ENCODE measurements at places on chromosomes 2 and 18.

GRCh38 chr2:176099159-176099727, 352 bp upstream of the HOXD12 start:
- DNase-seq = no peak

GRCh38 chr2:160399880-160400279, 93.7 kb downstream of the RBMS1 start:
- no peak for DNase-seq

GRCh38 chr2:127153691-127154158, 46.8 kb upstream of the BIN1 start:
- DNase-seq = peak; percentile 96

DNA sequence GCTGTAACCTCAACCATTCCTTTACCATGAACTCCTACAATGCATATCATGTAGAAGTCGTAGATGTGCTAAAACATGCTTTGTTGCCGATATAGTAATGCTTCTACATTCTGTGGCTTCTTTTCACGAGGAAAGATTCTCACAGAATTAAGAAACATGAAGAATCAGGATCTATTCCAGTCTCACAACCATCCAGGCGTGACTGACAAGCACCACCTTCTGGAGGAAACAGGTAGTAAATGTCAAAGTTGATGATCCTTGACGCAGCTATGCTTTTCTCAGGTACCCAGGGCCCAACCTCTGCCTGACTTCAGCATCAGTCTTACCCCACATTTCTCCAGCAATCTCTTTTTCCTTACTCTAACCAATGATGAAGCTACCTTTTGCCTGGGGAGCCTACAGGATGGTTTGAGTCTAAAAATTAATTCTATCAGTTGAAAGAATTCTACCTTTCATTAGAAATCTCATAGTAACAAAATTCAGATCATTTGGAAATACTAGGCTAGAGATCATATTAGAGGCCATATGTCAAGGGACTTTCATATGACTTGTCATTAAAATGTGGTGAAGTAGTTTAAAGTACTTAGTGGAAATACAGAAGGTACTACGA, 123.3 kb upstream of the RND3 start:
- peak; percentile 57 for DNase-seq

GRCh38 chr2:86256300-86256699, 57.0 kb downstream of the MRPL35 start:
- DNase-seq = no peak

DNA sequence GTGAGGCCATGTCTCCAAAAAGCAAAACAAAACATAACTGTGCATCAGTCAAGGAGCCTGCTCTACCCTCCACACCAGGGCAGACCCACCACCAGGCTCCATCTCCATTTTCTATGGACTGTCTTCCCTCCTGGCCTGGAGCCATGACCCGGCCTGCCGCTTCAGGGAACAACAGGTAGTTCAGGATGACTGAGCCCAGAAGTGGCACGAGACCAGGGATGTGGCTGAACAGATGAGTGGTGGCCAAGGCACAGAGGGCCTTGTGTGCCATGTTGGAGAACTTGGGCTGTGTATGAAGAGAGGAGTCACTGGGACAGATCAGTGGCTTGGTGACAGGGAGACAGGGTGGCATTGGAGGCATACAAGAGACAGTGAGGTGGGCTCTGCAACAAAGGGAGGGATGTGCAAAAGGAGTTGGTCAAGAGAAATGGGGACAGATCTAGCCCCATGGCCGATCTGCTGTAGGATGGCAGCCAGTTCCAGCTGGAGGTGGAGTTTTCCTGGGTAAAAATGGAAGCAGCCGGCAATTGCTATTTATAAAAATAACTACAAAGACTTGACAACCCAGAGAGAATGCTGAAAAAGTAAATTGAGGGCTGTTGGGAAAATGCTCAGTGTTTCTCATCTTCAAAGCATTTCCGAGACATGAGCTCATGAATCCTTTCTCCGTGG, 35.0 kb downstream of the TMEM177 start:
- no peak for DNase-seq

DNA sequence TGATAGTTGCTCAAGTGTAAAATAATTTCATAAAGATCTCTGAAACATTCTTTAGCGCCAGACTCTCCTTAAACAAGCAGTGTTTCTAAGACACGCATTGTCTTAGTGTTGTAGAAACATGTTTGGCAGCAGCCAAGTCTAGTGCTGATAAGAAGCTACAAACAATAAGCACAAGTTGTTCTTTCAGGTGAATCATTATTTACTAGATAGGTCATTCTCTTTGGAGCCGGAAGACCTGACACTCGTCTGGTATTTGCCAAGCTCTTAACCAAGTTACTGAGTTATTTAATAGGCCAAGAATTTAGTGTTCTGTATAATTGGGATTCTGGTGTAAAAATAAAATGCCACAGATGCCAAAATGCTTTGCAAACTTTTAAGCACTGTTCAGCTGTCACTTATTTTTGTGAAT, 852.1 kb downstream of the CPS1 start:
- no peak for DNase-seq

GRCh38 chr2:48114256-48114655, 208.0 kb upstream of the FBXO11 start:
- DNase-seq = peak; percentile 58

- no peak for DNase-seq
These were observed 57.0 kb downstream of the CIB4 start for GRCh38 chr2:26584191-26584590.

DNA sequence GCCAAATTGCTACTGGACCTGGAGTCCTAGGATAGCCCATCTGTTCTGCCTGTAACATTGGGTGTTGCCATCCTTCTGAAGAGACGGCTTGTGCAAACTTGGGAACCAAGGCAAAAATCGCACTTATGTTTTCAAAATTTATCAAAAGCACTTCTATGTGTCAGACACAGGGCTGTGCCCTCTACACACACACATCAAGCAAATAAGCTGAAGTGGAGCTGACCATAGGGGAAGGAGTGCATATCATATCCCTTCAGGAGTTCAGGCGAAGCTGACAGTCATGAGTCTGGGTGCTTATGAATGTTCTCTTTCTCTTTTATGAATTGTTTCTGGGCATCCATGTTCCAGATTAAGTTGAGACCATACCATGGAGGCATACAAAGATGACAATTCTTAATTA, 247.9 kb downstream of the CYRIA start:
- no peak for DNase-seq

DNA sequence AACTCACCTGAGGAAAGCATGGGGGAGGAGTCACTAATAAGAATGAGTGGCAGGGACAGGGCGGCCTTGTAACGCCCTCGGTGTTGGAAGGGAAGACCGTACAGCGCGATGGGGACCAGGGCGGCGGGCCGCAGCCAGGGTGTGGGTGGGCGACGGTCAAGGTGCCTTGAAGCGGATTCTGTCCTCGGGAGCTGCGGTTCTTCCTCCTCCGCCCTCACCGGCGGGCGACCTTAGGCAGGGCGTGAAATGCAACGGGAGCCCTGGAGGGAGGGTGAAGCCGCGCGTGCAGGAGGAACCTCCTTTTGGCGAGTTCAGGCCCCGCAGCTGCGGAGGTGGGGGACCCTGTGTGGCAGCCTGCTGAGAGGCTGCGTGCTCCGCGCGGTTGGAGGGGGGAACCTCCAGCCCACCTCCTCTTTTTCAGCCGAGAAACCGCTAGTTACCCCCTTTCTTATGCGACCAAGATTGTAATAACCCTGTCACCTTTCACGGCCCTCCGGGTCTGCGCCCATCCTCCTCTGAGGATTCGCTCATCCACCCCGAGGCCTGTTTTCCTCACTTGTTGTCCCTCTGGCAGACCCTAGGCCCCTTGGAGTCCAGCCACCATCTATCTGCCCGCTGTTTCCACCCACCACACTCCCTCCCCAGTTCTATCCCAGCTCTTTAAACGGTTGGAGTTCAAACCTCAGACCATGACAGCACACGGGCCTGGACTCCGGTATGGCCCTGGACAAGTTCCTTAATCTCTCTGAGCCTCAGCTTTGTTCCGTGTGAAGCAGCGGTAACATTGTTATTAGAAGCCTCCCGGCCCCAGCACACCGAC, 823 bp upstream of the RNU2-63P start:
- no peak for DNase-seq

GRCh38 chr2:134142341-134142738, 111.5 kb upstream of the MGAT5 start:
- DNase-seq = no peak

GRCh38 chr18:24631243-24632025, 171.0 kb downstream of the HRH4 start:
- DNase-seq = no peak

DNA sequence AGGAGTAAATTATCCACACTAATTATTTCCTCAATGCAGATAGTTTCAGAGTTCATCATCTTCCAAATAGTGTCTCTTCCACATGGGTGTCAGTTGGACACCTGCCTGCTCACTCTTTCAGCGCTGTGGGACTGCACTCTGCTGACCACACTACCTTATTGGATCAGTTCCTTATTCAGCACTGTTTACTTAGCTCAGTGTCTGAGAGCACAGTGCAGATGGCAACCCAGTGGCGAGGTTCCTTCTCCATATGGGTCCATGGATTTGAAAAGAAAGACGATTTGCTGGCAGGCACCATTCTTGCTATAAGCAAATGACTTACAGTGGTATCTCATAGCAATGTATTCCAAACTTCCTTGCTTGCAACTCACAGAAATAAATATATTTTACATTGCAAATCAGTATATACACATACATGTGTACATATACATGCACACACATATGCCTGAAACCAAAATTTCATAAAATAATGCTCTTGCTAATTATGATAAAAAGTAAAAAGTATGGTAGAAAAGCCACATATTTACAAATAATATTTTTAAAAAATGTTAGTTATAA, 354.8 kb downstream of the INSIG2 start:
- peak; percentile 32 for DNase-seq

DNA sequence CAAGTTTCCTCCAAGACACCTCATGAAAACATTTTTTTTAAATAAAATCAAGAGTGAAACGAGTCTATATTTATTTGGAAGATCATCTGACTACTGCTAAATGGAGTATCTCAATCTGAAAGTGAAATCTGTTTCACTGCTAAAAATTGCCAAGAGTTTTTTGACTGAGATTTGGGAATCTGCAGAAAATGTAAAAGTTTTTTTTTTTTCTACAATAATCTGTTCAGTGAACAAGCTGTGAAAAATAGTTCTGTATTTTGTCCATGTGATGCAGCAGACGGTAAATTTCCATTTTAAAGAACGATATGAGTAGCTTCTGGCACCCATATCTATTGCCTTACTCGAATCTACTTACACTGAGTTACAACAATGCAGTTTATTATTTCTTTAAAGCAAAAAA, 519.7 kb downstream of the PLCL1 start:
- no peak for DNase-seq

DNA sequence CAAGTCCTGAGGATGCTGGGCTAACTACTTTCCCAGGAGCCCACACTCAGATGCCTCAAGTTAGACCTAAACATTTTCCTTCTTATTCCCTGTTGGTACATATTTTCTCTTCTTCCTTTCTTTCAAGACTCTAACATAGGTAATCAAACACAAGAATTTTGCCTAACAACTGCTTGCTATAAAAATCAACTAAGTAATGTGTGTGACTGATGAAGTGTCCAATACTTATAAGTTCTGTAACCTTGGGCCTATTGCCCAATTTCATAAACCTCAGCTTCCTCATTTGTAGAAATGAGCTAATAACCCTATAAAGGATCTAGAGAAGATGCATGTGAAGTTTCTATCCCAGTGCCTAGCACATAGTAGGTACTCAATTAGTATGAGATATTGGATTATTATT, 31.6 kb upstream of the PIK3C3 start:
- no peak for DNase-seq

- DNase-seq = peak; percentile 51
These were observed 122.2 kb downstream of the NCOA1 start for GRCh38 chr2:24613154-24613814.

GRCh38 chr2:64797881-64798575, 144.3 kb upstream of the SERTAD2 start:
- DNase-seq = peak; percentile 54

- peak; percentile 36 for DNase-seq
These were observed 19.3 kb upstream of the MC2R start for GRCh38 chr18:13934676-13935075.

- DNase-seq = no peak
These were observed 346.6 kb upstream of the KCNH7 start for GRCh38 chr2:163185160-163185559.

GRCh38 chr2:4947911-4948310, 744.3 kb upstream of the SOX11 start:
- no peak for DNase-seq

DNA sequence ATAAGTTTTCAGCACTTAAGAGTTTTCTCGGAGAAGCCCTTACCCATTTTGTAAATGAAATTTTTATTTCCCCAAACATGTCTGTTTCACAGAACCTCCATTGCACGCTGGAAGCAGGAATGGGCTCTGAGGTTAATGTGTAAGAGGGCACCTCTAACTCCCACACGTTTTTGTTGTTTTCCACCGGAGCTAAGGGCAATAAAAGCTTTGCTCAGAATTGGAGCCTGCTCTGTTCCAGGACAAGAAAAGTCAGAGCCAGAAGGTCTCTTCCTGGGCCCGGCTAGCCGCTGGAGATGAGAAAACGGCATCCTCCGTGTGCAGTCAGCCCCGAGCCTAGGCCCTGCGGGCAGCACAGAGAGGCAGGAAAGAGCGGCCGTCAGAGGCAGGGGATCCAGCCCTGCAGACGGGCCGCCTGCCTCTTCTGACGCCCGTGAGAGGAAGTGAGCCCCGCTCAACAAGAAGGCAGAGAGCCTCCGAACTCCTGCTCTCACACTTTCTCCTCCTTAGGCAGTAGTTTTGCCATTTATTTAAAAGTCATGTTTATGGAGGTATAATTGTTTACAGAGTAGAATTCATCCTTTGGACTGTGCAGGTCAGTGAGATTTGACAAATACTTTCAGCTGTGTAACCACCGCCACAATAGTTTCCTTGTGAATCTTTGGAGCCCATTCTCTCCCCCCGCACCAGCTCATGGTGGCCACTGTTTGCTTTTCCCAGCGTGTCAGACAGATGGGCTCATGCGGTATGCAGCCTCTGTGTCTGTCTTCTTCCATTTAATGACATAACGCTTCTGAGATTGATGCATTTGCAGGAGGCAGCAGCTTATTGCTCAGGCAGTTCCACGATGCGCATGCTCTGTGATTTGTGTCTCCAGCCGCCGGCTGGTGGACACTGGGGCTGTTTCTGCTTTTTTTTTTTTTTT, 117.3 kb downstream of the GALR1 start:
- peak; percentile 64 for DNase-seq

GRCh38 chr2:32008805-32009515, 1.8 kb downstream of the MEMO1 start:
- peak; percentile 15 for DNase-seq

DNA sequence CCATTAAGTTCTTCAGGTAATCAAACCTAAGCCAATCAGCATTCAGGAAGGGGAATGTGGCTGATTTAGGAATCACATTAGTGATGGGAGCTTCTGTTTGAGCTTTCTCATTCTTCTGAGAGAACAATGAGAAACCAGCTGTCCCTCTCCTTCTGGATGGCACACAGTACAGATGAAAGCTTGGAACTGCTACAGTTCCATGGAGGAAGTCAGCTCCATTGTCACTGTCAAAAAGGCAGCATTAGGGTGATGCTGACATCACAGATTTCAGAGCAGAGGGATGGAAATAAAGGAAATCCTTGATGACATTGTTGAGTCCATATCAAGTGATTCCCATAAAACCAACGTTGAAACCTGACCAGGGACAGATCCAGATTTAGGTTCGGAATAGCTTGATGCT, 36.1 kb upstream of the ACYP2 start:
- DNase-seq = no peak

- DNase-seq = no peak
These were observed 297.4 kb downstream of the CDH2 start for GRCh38 chr18:27879540-27879939.
